ENCODE measurements at places on chromosomes 2 and 18.

GRCh38 chr2:200203381-200203827, 103.1 kb upstream of the SPATS2L start:
- DNase-seq, result no peak

GRCh38 chr18:8899000-8899399, 193.6 kb downstream of the MTCL1 start:
- DNase-seq, result no peak

- DNase-seq, result no peak
Observed at GRCh38 chr2:120791243-120791961, 55.7 kb downstream of the GLI2 start.

DNA sequence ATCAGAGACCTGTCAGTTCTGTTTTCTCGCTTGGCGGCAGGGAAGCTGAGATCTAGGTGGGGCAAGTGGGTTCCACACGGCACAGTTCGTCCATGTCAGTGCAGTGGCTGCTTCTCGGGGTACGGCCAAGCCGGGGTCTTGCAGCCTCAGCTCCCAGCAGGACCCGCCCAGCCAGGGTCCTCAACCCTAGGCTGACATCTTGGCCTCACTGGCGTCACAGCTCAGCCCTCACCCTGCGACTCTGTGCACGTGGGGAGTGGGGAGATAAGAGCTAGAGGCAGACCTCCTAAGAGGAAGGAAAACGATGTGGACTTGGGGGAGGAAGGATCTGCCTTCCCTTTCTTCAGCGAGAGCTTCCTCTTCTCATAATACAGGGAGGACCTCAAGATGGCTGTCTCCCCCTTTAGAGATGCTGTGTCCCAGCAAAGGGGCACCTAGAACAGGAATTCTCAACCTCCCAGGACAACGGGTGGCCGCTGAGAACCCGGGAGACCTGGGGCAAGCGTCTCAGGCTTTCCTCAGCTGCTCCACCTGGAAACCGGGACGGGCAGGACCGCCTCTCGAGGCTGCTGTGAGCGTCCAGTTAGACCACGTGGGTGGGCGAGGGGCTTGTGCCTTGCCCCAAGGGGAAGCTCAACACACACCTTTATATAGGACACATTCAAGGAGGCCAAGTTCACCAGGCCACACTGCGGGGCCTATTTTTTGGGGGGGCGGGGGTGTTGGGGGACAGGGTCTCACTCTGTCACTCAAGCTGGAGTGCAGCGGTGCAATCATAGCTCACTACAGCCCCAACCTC, 23.5 kb upstream of the KLF11 start:
- no peak for DNase-seq

- no peak for DNase-seq
Observed at GRCh38 chr2:73870084-73870483, 22.7 kb upstream of the ACTG2 start.

- no peak for DNase-seq
Observed at GRCh38 chr2:149167001-149167780, 128.7 kb downstream of the LYPD6B start.

- DNase-seq, result no peak
Observed at GRCh38 chr2:32614084-32614483, 13.8 kb upstream of the TTC27 start.

- peak; percentile 50 for DNase-seq
Observed at GRCh38 chr18:48777026-48777743, 173.6 kb downstream of the SMAD7 start.

DNA sequence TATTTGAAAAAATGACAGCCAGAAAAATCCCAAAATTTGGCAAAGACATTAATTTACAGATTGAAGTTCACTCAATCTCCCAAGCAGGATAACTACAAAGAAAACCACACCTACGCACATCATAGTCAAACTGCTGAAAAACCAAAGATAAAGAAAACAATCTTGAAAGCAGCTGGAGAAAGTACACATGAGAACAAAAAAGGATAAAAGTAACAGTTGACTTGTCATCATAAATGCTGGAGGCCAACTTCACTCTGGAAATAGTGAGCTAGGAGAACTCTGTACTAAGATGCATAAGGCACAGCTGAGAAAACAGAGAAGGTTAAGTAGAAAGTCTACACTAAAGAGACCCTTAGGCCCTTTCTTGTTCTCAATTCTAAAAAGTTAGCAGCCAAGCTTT, 73.1 kb downstream of the TLK1 start:
- no peak for DNase-seq

GRCh38 chr2:45946023-45946422, 294.5 kb downstream of the PRKCE start:
- no peak for DNase-seq

GRCh38 chr18:46502444-46502843, 154.6 kb downstream of the LOXHD1 start:
- no peak for DNase-seq

- DNase-seq, result no peak
Observed at GRCh38 chr2:67669766-67670165, 272.6 kb downstream of the ETAA1 start.

DNA sequence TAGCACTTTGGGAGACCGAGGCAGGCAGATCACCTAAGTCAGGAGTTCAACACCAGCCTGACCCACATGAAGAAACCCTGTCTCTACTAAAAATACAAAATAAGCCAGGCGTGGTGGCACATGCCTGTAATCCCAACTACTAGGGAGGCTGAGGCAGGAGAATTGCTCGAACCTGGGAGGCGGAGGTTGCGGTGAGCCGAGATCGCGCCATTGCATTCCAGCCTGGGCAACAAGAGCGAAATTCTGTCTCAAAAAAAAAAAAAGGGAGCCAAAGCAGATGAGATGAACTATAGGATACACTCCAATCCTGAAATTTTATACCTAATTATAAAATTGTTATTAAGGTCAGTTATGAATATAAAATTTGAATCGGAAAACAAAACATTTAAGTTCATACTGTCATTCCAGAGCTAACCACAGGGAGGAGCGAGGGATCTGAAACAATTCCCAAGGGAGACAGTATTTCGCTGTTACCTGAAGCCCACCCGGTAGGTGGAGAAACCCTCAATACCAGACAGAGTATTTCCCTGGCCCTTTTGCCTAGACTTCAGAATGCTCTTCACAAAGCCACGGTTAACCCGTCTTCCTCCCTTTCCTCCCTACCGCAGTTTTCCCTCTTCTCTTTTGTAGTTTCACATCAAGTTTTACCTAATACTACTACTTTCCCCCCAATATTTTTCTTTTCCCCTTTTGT, 1.4 kb downstream of the PPM1G start:
- DNase-seq, result no peak

DNA sequence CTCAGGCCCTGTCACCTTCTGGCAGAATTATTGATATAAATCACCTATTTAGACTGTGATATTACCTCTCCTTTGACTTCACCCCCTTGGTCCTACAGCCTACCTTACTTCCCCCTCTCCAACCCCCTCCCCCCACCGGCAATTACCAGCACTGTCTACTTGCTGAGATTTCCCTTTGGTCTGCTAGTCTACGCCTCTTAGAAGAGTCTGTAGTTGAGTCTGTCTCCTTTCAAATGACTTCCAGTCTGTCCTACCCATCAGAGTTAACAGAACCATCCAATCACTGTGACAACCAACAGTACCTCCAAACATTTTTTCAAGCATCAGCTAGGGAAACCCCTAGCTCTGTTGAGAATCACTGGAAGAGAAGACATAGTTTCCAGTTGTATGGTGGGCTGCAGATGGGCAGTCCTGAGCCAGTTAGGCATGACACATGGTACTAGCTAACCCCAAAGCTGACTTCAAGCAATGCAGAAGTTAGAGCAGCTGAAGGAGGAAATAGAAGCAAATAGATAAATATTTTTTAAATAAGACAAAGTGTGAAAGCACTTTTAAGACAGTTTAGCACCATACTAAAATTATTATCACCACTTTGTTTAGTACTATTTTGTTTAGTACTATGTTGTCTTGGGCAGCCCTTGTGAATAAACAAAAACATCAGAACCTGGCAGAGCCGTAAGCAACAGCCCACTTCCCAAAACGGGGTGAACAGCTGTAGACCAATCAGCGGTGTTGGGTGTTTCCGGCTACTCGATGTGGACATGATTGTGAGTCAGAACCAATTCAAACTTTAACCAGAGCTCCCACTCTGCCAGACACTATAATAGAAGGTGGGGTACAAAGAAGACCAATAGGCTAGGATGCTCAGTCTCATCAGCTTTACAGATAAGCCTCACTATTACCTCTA, 2.7 kb upstream of the ASNSD1 start:
- no peak for DNase-seq

DNA sequence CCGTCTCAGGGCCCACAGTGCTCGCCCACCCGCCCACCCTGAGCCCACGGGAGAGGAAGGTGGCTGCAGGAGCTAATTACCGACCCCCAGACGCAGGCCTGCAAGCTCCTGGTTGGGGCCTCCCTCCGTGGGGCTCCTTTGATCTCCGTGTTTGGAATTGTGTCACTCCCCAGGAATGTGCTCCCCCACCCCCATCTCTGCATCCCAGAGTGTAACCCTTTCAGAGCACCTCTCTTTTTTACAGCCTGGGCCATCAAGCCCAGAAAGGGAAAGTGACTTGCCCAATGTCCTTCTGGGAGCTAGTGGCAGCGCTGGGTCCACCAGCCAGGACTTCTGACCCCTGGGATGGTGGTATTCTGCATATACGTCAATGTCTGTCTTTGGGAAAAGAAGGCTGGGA, 335.1 kb downstream of the CYRIA start:
- DNase-seq, result no peak

- no peak for DNase-seq
Observed at GRCh38 chr2:204486321-204486720, 59.0 kb upstream of the PARD3B start.

GRCh38 chr2:191845248-191845715, 1.6 kb downstream of the CAVIN2 start:
- no peak for DNase-seq

DNA sequence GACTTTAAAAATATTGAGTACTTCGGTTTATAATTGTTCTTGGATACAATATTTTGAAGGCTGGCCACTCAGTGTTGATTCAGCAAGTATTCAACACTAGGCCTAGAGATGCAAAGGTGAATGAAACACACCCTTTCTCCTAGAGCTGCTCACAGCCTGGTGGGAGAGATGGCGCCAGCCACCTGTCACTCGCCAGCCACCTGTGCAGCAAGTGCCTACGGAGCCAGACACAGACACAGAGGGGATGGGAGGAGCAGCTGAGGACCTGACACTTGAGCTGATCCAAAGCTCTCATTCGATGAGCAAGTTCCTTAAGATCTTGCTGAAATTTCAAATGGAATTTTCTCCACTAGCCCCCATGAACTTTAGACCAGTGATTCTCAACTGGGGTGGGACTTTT, 151.1 kb upstream of the RIOK3 start:
- no peak for DNase-seq

DNA sequence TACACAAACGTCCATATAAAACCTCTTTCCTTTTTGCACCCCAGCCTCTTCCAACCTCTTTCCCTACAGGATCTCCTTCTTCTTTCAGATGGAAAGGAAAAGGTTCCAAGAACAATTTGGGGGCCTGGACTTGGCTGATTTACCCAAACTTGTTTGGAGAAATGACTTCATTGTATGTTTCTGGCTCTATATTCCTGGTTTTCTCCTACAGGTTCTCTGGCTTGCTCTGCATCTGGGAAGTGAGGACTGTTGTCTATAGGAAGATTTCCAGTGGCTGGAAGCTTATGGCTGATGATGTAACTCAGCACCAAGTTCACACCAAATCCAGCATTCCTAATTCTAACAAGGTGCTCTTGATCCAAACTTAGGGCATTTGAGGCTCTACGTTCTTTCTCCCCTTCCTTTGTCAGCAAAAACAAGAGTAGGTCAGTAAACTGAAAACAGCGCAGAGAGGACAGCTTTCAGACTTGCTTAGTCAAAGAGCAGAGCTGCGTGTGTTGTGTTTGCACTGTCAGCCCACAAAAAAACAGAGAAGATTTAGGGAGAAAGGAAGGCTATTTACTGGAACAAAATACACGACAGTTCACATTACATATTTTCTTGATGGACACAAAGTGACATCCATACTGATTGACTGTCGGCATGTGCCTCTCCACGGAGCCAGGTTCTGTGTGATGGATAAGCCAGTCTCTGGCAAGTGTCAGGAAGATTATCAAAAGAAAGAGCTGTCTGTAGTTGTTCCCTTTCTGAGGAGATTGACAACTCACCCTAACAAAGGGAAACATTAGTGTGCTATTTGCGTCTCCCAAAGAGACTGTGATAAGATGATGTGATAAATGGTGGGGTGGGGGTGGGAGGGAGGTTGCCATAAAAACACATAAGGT, 39.7 kb downstream of the CDCA7 start:
- DNase-seq, result no peak

- DNase-seq, result no peak
Observed at GRCh38 chr2:222835143-222835822, 25.6 kb upstream of the ACSL3 start.

- DNase-seq, result no peak
Observed at GRCh38 chr2:65477590-65477989, 45.2 kb upstream of the SPRED2 start.

- no peak for DNase-seq
Observed at GRCh38 chr2:54529935-54530334, 73.8 kb downstream of the SPTBN1 start.

- DNase-seq, result no peak
Observed at GRCh38 chr2:4139316-4139715, 435.9 kb downstream of the DCDC2C start.

DNA sequence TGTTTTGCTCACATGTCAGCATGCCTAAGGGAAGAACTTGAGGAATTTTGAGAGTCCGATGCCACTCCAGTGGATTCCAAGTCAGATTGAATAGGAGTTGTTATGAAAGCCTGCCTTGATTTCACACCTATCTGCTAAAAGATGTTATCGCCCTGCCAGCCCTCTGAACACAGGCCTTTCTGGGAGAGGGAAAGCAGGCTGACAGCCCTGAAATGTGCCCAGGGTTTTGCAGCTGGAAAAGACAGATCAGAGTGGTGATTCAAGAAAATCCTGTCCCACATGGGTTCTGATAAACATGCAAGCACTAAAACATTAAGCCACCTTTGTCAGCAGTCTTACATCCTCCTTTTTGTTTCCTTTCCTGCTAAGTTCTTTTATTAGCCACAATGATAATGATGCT, 1752.9 kb upstream of the CELF4 start:
- DNase-seq, result no peak

- DNase-seq, result no peak
Observed at GRCh38 chr2:69797836-69798289, 31.6 kb upstream of the GMCL1 start.

GRCh38 chr18:32455361-32455760, 15.3 kb downstream of the GAREM1 start:
- DNase-seq, result no peak

DNA sequence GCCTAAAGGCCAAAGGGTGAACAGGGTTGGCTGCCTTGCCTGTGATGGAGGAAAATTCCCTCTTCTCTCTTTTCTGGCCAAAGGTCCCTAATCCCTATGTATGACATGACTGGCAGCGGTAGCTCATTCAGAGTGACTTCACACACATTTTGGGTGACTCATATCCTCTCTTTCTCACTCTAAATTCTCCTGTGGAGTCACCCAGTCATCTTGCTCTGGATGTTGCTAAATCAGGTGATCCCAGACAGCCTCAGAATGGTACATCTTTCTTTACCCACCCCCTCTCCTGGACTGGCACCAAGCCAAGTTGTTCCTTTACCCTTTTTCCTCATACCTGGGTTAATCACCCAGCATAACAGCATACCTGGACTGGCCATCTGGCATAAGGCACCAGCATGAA, 77.2 kb downstream of the NEURL3 start:
- DNase-seq, result no peak

- DNase-seq, result no peak
Observed at GRCh38 chr2:190308031-190308430, 11.6 kb downstream of the HIBCH start.

- no peak for DNase-seq
Observed at GRCh38 chr2:26922405-26923188, 47.8 kb upstream of the MAPRE3 start.

- no peak for DNase-seq
Observed at GRCh38 chr18:9738266-9738969, 30.3 kb downstream of the RAB31 start.

Measured in stimulated activated CD8-positive, alpha-beta memory T cell treated with anti-CD3 and anti-CD28 coated beads, Interleukin-15, amount 100 ng/mL, for 24 hours (primary cell).